Mesothelial cell of epicardium (in vitro differentiated cells): ENCODE measurements at places on chromosomes 11 and 22.

DNA sequence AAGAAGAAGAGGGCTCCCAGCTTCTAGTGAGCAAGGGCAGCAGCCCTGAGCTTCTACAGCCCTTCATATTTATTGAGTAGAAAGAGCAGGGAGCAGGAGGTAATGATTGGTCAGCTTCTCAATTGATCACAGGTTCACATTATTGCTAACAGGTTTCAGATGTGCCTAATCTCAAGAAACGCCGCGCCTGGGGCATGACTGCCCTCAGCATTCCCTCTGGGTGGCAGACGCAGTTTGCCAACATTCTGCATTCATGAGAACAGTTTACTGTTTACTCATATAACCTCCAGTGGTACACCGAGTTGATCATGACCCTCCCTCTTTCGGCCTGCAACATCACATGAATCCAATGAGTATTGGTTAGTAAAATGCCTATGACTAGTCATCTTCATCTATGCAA is 4.7 kb upstream of the ZNF74 start:
- no peak for DNase-seq

- no peak for DNase-seq
Observed at GRCh38 chr22:25021409-25021808, 68.9 kb downstream of the KIAA1671 start.

- no peak for DNase-seq
Observed at GRCh38 chr11:72069200-72069599, 11.1 kb downstream of the NUMA1 start.

DNA sequence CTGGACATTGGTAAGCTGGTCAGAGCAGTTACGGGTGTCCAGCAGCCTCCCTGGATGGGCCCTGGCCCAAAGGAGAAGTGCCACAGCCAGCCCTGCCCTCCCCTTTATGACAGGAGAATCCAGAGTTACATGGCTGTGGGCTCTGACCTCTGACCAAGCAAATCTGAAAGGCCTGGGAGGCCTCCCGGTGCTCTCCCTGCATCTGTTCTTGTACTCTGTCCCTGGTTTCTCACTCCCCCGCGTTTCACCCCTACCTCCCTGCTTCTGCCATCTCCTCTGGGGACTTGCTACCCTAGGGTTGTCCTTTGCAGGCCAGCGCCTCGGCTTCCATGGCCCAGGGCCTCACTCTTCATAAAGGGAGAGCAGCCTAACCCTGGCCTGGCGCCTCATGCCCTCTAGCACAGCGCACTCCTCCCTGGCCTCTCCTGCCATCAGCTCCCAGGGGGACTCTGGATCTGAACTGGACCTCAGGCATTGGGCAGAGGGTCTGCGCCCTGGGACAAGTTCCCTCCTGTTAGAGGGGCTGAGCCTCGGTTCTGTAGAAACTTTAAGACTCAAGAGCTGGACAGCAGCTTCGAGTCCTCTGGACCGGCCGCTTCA is 10.7 kb downstream of the PICK1 start:
- no peak for DNase-seq

GRCh38 chr11:18727479-18728236 is 1.7 kb upstream of the IGSF22 start:
- DNase-seq = peak; percentile 61

- no peak for DNase-seq
Observed at GRCh38 chr11:110085255-110085838, 7.8 kb upstream of the ZC3H12C start.
